ENCODE measurements at places on chromosomes 5 and 9.

DNA sequence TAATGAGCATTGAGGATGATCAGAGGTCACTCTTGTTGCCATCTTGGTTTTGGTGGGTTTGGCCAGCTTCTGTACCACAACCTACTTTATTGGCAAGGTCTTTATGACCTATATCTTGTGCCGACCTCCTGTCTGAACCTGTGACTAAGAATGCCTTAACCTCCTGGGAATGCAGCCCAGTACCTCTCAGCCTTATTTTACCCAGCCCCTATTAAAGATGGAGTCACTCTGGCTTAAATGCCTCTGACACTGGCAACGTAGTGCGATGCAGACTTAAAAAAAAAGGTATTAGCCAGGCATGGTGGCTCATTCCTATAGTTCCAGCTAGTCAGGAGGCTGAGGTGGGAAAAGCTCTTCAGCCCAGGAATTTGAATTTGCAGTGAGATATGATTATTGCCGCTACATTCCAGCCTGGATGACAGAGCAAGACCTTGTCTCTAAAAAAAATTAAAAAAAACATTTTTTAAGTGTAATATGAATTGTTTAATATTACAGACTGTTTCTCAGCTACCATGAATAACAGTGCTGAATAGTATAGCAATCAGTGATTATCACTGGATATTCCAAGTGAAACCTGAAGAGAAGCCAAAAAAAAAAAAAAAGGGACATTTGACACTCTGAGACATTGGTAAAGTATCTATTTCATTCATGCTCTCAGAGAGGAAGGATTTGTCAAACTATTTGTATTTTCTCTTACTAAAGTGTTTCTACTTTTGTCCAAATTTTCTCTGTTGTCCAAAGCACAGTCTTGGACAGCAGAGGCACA is 18.3 kb upstream of the STOM start:
- no peak for DNase-seq

DNA sequence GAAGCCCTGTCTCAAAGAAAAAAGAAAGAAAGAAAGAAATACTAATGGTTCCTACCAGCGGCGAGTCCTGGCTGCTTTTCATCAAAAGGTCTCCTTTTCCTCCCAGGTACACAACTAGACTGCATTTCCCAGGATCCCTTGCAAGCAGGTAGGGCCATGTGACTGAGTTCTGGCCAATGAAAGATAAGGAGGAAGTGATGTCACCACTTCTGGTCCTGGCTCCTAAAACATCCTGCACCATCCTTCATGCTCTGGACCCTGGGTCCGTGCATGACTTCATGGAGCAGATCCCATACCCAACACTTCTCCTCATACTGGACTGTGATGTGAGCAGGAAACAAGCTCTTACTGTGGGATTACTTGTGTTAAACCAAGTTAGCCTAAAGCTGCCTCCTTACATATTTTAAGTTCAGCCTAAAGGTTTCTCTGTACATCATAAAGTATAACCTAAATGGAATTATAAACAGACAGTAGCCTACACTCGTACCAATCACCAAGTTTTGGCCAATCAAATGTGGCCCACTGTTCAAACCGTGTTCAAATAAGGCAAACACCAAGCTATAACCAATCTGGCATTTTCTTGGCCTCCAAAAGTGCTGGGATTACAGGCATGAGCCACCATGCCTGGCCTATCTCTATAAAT is 30.2 kb upstream of the FUBP3 start:
- DNase-seq: no peak

DNA sequence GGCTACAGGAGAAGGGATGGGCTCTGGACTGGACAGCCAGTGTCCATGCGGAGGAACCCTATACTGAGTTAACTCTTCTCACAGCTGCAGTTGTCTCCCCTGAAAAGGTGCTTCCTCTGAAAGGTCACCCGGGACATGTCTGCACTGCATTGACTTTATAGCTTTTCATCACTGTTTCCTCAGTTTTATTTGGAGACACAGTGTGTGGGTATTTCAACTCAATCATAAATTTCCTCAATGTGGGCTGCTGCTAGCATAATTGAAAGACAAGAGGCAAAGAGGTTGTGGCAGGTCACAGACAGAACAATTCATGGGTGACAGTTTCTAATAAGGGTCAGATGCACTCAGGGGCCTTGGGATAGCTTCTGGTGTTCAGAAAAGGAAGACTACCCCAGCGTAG is 336.8 kb downstream of the KDM4C start:
- DNase-seq: no peak

DNA sequence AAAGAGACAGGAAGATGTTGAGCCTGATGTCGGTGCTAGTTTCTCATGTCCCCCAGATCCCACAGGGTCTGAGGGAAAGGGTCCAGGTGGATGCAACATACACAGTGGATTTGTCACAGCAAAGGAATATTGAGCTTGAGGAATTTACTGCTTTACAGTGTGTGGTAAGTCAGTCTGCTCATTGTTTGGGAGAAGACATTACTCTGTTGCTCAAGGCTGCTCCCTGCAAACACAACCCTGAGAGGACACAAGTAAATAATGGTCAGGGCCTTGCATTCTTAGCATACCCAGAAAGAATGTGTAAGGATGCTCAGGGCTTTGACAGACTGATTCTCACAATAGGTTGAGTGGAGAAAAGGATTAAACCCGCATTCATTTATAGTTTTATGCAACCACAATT is 7.3 kb upstream of the MAN2A1 start:
- DNase-seq: no peak

- DNase-seq: no peak
These were observed 127.7 kb upstream of the BASP1 start for GRCh38 chr5:17089690-17090089.

GRCh38 chr9:8486095-8486494 is 686.5 kb upstream of the DMAC1 start:
- DNase-seq: no peak

DNA sequence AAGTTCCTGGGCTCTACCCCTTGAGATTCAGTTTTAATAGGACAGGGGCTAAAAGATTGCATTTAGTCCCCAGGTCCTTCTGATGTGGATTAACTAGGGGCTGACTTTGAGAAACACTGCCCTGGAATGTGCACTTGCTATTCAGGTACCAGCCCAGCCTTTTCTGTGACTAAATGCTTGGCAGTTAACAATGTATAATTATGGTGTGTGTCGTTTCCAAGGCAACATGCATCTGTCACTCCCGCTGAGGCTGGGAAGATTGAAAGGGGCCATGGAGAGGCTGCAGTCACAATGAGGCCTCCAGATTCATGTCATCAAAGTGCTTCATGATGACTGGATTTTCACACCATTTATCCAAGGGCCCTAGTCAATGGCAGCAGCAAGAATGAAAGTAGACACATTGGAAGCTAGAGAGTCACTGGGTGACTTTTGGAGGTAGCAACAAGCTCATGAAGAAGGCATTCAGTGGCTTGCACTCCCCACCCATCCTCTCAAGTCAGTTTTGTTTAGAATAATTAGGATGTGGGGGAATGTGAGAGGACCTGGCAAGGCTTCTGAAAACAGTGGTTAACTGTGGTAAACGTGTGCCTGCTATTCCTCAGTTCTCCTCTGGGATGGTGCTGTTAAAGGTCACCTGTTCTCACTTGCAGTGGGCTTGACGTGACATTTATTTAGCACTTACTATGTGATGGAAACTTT is 28.3 kb downstream of the RAI14 start:
- DNase-seq: peak; percentile 13

DNA sequence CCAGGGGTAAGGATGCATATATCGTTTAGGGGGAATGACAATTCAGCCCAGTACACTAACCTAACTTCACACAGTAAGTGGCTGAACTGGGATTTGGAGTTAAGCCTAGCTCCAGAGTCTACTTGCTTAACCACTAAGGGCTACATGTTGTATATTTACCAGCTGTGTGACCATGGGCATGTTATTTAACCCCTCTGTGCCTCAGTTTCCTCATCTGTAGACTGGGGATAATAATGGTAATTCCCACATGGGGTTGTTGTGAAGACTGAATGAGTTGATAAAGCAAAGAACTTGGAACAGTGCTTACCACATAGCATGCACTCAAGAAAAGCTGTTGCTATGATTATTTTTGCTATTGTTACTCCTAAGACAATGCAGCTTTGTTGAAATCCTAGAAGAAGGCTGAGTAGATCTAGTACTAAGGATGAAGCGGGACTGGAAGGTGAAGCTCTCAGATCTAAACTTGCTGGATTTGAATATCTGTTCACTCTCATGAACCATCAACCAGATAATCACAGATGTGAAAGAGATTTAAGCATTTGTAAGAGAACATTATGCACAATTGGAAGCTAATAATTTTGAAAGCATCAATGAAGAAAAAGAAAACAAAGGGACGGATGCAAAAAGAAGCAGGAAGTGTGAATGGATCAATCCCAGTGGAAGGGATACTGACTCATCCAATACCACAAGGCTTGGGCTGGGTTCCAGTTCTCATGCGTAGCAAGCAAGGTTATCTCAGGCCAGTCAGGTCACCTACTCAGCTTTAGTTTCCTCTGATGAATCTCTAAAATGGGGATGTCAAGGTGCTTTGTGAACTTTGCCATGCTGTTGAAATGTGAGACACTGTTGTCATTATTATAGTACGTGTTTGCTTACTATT is 78.5 kb upstream of the TBC1D2 start:
- DNase-seq: no peak

- no peak for DNase-seq
These were observed 124.6 kb upstream of the TAF11L2 start for GRCh38 chr5:17373406-17373805.

GRCh38 chr5:76849419-76850291 is at the start of gene S100Z:
S100Z (plus strand) TSS chr5:76850014; CDS start chr5:76875360, 25,346 bp downstream.
- peak; percentile 10 for DNase-seq

DNA sequence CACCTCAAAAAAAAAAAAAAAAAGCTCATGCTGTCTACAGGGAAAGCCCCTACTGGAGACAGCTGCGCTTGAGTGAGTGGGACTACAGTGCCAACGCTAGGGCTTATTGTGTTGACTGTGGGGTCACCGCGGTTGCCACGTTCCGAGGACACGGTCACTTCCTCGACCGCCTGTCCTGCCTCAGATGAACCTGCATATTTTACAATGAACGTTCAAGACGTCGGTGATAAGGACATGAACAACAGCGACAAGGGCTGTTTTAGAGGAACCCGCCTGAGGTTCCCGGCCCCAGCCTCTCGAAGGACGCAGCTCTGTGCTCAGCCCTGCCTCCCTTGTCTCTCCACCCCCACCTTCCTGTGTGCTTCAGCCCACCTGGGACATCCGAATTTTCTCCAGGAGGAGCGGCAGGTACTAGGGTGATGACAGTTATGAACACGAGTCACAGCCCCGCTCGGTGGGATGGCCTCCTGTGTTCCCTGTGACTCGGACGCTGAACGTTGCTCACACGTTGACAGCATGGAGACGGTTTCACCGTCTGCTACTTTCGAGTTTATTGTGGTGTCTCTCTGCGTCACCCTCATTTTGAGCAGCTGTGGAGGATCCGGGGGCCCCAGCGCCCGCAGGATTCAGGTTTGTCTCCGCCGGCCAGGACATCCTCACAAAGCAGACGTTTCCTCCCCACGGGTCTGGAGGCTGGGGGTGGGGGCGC is 11.3 kb upstream of the DIPK1B start:
- DNase-seq: peak; percentile 65

DNA sequence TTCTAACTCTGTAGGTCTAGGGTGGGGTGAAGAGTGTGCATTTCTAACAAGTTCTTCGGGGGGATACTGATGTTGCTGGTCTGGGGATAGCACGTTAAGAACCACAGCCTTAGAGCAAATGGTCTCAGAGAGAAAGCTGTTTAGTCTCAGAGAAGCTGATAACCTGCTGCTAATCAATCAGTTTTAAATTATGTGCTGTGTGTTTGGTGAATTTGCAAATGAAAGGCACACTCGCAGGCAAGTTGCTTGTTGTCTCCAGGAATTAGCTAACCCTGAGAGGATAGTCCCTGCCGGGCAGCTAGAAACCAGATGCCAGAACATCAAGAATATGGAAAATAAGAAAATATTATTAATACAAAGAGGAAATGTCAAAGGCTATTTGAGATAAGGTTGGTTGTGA is 79.2 kb downstream of the DMRT2 start:
- DNase-seq: no peak

- no peak for DNase-seq
These were observed 410.3 kb downstream of the DTWD2 start for GRCh38 chr5:118578093-118578492.

GRCh38 chr9:18457510-18457909 is 16.4 kb upstream of the ADAMTSL1 start:
- DNase-seq: no peak

DNA sequence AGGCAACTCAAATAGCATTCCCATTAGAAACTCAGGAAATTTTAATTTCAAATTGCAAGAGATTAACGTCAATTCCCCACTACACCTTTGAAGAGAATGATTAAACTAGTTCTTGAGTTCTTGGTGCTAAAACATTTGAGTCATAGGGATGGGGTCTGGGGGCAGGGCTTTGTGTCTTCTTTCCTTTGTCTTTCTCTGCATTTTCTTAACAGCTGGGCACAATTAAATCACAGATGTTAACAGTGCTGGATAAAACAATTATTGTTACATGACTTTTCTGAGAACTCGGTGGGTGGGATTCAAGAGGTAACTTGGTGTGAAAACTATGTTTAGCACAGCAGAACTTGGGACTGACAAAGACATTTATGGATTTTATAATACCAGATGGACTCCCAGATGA is 351.9 kb upstream of the TNC start:
- no peak for DNase-seq
